Frontal cortex (tissue), 4 donors: ENCODE measurements at places on chromosomes 5 and 9.

DNA sequence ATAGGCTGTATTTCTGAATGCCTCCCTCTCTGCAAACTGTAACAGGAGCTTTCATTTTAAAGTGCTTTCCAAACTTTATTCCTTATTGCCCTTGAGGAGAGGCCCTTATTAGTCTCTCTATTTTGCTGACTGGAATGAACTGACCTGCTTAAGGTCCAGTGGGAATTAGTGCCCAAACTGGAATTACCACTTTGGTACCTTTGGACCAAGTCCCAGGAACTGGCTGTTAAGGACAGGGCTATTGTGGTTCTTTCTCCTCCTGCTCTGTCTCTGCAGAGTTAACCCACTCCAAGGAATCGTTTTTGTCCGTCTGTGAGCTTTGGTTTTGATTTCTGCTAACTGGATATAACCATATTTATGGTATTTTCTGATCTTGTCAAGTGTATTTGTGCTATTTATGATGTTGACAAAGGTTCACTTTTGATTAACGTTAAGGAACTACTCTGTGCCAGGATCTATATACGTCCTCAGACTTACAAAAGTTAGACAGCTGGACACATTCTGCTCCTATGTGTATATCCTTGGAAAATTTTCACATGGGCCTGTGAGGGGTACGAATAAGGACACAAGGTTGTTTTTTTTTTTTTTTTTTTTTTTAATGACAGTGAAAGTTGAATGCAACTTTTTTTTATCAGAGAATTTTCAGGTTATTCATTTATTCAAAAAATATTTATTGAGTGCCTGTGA, 189.1 kb upstream of the ANKRD55 start:
- no peak for DNase-seq

DNA sequence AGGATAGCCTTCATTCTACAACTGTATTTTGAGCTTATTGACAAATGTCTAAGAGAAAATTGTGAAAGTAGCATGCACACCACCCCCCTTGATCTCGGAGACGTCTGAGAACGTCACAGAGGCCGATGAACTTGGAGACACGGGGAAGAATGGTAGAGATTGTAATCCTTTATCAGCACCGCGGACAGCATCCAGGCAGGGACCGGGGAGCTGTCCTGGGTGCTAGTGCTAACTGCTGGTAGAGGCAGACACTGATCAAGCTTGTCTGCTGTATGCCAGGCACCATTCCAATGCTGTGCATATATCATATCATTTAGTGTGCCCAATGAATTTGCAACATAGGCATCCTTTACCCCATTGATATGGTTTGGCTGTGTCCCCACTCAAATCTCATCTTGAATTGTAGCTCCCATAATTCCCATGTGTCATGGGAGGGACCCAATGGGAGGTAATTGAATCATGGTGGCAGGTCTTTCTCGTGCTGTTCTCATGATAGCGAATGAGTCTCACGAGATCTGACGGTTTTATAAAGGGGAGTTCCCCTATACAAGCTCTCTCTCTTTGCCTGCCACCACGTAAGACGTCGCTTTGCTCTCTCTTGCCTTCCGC, 98.8 kb downstream of the LHX2 start:
- DNase-seq = peak; percentile 46

- DNase-seq = no peak
Observed at GRCh38 chr9:123834889-123835562, 94.9 kb downstream of the DENND1A start.

DNA sequence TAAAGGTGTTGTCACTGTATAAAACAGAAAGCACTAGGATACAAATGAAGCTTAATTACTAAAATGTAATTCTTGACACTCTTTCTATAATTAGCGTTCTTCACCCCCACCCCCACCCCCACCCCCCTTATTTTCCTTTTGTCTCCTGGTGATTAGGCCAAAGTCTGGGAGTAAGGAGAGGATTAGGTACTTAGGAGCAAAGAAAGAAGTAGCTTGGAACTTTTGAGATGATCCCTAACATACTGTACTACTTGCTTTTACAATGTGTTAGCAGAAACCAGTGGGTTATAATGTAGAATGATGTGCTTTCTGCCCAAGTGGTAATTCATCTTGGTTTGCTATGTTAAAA, 43.8 kb downstream of the NDFIP1 start:
- no peak for DNase-seq

DNA sequence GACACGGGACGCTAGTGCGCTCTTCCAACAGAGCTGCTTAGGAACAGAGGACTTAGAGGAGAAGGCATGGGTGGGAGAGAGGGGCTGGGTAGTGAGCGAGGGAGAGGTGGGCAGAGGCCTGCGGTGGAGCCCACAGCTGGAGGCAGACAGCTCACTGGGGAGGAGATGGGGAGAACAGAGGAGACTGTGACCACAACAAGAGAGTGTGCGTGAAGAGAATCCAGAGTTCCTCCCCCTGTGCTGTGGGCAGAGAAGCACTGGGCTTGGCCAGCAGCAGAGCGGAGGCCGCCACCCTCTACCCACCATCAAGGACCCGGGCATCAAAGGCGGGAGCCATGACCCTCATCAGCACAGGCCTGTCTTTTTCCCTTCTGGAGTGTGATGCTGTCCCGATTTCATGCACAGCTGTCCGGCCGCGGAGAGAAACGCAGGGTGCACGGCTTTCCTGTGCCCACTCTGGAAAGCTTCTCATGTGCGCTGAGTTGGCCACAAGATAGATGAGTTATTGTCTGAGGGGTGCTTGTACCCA, 228.3 kb upstream of the IRX4 start:
- no peak for DNase-seq

- no peak for DNase-seq
Observed at GRCh38 chr5:55650386-55650785, 61.7 kb downstream of the SLC38A9 start.

- DNase-seq = no peak
Observed at GRCh38 chr5:146447734-146448380, 724 bp downstream of the TCERG1 start.

GRCh38 chr9:126329476-126330275, 3.0 kb downstream of the MVB12B start:
- DNase-seq = no peak
